ENCODE measurements at places on chromosomes 3 and 15.

DNA sequence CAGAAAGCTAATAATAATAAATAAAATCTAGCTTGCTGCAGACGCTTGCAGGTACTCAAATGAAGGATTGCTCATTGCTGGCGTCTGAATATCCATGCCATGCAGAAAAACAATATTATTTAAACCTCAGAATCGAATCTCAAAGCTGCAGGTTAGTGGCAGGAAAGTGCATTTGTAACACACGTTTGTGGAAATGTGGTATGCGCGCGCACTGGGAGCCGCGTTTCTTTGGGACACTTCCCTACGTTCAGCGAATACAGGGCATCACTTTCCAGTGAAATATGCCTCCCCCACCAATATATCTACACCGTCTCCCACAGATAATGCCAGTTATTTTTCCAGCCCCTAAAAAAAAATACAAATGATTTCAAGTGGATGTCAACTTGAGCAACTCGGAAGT is 37.1 kb downstream of the ZIC4 start:
- no peak for DNase-seq

DNA sequence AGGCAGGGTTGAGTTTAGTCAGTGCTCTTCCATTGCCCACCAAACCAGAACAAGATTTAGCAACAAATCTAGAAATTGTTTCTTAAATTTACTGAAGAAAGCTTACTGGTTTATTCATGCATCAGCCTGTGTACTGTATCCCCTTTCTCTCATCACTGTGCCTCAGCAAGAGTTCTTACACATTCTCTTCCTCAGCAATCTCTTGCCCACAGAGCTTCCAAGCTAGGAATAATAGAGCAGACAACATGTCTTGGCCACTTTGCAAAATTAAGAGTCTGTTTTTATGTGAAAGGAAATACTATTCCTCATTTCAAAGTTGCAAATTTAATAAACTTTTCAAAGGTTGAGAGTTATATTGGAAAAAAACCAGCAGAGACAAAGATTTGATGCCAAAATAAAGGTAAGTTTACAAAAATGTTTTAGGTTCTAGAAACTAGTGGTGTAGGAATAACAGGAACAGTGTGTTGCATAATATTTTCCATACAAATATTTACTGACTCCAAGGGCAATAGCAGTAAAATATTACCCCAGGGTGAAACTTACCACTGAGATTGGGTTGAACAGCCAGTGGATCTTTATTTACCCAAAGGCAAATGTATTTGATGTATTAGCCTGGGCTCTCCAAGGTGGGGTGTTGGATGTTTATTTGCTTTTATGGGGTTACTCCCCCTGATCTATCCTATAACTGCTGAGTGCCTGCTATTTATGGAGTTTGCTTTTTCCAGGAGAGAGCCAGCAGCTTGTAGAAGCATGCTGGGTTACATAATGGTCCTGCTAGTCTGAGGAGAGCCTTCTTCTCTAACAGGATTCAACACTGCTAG is 276.7 kb downstream of the ADAMTSL3 start:
- DNase-seq: no peak

GRCh38 chr3:14285548-14285925 is 106.9 kb downstream of the LSM3 start:
- DNase-seq: no peak

- no peak for DNase-seq
Measured at GRCh38 chr3:109548192-109548938, 211.0 kb upstream of the DPPA4 start.

DNA sequence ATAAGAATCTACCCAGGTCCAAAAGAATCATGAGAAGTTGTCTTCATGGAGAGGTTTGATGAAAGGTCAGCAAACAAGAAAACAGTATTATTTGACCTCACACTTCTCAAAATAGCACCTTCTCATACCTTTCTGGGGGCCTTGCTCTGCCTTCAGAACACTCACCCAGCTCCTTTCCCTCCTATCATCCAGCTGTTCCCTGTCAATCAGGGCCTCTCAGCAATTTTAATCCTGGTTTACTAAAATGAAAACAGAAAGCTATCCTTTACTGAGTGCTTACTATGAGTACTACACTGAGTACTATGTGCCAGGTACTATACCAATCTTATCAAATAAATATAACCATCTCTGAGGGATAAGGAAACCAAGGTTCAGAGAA is 138.6 kb downstream of the GAP43 start:
- DNase-seq: no peak

GRCh38 chr3:155411500-155412223 is 118.2 kb upstream of the STRIT1 start:
- no peak for DNase-seq

DNA sequence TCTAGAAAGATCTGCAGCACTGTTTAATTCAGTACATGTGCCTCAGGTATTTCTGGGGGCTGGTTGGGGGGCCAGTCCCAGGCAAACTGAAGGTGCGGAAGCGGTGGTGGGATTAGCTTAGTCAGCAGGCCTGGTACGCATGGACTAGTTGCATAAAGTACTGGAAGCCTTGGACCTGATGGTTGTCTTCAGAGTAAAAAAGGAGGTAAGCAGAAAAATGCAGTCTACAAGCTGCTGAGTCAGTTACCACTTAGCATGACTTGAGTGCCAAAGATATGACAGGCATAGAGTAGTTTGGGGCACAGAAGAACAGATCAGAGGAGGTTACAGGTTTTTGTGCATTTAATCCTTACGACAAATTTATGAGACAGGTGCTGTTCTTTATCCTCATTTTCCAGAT is 19.9 kb upstream of the GOLGA8J start:
- DNase-seq: no peak

DNA sequence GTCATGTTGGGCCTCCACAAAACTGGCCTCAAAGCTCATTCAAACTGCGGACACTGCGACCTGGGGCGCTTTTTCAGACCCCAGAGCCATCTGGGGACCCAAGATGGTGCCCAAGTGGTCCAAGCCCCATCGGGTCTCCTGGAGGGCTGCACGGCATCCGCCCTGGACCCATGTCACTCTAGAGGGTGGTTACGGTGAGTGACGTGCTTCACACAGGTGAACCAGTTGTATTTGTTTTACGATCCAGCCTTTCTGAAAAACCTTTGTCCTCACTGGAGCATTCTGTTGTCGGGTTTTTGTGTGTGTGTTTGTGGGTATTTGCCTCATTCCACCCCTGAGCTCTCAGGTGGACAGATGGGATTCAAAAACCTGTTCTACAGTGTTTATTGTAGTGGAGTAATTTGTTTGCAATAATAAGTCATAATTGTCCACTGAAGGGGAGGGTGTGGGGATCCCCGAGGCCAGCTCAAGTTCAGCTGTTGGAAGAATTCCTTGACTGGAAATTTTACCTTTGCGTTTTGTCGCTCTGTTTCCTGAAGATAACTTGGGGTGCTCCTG is 1.9 kb downstream of the SLC51A start:
- DNase-seq: no peak

GRCh38 chr3:127544192-127544802 is 46.2 kb downstream of the TPRA1 start:
- peak; percentile 24 for DNase-seq

- DNase-seq: no peak
Measured at GRCh38 chr3:5800965-5801364, 613.5 kb downstream of the EDEM1 start.

- DNase-seq: no peak
Measured at GRCh38 chr15:50953302-50953701, 44.8 kb downstream of the AP4E1 start.

DNA sequence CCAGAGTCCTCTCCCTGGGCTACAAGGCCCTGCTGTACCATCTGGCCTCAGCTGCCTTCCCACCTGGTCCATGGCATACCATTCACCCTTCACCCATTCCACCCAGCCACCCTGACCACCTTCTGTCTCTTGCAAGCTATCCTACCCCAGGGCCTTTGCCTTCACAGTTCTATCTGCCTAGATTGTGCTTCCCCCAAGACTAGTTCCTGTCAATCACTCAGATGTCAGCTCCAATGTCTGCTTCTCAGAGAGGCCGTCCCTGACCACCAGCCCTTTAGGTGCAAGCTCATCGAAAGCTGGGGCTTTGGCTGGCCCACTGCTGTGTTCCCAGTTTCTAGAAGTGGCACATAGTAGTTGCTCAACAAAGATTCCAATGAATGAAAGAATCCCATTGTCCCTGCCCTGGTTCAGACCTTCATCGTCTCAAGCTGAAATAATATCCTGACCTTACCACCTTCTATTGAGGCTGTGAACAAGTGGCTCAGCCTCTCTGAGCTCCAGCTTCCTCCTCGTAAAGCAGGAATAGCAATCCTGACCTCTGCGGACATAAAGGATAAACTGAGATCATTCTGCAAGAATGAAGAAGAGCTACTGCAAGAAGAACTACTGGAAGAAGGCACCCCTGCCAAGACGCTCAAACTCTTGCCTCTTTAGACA is 15.8 kb downstream of the EFCAB12 start:
- no peak for DNase-seq

GRCh38 chr15:73345658-73346057 is 23.1 kb downstream of the HCN4 start:
- DNase-seq: no peak

GRCh38 chr3:30311781-30312180 is 294.6 kb upstream of the TGFBR2 start:
- no peak for DNase-seq

DNA sequence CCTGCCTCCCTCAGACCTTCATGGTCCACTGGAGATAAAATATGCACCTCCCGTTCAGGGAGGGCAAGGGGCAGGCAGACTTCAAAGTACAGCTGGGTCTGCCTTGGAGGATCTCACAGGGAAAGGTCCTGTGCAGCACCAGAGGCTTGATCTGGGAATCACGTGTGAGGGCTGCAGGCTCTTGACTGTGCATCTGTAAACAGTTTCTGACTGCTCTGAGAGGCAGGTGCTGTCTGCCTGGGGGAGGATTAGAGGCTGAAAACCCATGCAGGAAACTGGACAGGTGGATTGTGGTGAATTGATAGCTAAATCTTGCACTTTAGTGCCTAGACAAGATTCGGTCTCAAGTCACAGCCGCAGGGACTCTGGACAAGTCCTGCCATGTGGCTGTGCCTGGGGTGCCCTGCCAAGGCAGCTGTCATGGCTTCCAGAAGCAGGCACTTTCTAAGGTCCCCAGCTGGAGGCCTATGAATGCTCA is 239.3 kb downstream of the EPHB1 start:
- no peak for DNase-seq

DNA sequence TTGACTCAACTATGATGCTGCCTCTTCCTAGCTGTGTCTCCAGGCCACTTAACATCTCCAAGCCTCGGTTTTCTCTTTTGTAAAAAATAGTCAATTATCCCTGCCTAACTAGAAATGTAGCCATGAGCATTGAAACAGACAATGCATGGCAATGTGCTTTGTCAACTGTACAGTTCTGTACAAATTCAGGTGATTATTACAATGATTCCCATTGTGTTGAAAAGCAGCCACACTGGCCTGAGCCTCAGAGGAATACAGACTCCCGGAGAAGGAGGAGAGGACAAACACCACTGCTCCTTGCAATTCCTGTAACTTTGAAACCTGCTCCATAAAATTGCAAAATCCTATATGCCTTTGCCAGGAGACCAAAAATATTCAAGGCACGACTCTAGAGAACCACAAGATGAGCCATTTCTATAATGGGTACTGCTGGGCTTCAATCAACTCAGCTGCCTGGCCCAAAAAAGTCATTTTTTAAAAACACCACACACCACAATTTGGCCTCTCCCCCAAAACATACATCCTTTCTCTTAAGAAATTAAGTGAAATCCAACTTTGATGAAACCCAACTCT is 28.6 kb downstream of the DAPK2 start:
- no peak for DNase-seq

DNA sequence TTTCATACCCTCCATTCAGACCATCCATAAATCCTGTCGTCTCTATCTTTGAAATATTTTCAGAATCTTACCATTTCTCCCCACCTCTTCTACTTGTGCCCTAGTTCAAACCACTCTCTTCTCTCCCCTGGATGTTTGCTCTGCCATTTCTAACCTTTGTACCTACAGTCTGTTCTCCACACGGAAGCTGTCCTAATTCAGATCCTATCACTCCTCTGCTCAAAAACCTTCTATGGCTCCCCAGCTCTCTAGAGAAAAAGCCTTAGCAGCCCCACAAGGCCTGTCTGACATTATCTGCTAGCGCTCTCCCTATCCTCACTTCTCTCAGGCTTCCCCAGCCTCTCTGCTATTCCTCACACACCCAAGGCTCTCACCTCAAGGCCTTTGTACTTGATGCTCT is 4.5 kb upstream of the SEMA5B start:
- no peak for DNase-seq

DNA sequence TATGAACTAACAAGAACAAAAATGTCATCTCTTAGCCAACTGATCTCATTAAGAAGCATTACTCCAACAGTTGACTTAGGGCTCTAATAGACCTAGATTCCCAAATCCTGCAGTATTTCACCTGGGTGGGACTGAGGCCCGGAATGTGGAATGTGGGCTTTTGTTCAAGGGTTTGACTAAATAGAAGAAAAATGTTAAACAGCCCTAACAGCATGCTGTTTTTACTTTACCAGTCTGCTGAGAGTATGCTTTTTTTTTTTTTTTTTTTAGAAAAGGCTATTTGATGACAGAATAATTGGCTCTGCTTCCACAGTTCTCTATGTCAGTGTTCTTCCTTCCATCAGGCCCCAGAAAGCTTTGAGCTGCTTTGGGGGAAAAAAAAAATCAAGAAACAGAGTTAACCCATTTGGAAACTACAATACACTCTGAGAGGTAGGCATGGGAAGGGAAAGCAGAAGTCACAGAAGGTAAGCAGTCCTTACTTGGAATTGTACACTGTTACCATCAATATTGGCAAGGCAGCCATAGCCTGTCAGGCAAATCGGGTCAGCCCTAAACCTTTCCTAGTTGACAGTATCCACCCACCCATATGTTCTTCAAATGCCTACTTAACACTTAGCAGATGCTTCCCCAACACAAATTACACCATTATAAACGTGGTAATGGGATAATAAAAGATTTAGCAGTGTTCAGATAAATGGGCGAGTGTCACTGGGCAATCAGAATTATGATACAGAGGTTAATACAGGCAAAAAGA is 224.2 kb downstream of the CNTN3 start:
- no peak for DNase-seq

GRCh38 chr15:77292969-77293558 is 126.8 kb downstream of the PEAK1 start:
- no peak for DNase-seq

DNA sequence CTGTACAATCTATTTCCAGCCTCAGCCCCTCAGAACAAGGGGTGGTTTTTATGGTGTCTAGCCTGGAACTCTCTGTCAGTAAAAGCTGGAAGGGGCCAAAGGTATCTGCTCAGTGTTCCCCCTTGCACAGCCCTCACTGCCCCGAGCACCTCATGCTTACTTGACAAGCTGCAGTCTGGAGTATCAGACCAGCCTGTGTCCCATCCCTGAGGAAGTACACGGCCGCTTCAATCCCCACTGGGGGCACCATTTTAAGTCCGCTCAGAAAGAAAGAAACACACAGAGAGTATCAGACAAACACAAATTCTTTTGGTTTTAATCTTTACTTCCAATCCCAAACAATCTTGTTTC is 32.4 kb downstream of the UMPS start:
- no peak for DNase-seq
